ENCODE measurements at places on chromosomes 1 and 21. TPM values are rescaled to one million over a fixed set of nuclear protein-coding genes. Genes with fewer than 3 reads are reported as not detected.

Gene UQCRHL
- total RNA-seq = 7.0 TPM

Gene TRIM63
- not detected for total RNA-seq

Gene IVL
- 0.03 TPM for total RNA-seq

Gene TSSK3
- total RNA-seq = 0.07 TPM

Gene CAMSAP2
- 27.1 TPM for total RNA-seq

Gene DMRTA2
- total RNA-seq = 0.13 TPM

Gene LDLRAD1
- not detected for total RNA-seq
